Right forelimb (tissue), 1 donor: ENCODE measurements at places on chromosomes 1 and 21.
A peak's percentile ranks its signal among the peaks of the same experiment; 100 is the strongest.

DNA sequence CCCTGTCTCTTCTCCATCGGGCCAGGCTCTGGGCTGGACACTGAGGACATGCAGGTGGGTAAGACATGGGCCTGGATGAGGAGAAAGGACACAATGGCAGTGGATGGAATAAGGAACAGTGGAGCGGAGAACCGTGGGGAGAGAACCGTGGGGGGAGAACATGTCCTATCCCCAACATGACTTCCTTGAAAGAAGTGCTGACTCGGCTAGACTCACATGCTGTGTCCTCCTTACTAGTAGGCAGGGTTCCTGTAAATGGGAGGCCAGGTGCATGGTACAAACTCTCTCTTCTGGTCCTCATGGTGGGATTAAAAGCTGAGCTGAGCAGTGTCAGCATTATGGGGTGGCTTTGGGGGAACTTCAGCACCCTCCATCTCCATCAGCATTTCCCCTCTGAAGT lies 137.4 kb upstream of the CSF3R start:
- no peak for DNase-seq

- DNase-seq: no peak
Observed at GRCh38 chr1:115299266-115299665, 38.8 kb downstream of the NGF start.

DNA sequence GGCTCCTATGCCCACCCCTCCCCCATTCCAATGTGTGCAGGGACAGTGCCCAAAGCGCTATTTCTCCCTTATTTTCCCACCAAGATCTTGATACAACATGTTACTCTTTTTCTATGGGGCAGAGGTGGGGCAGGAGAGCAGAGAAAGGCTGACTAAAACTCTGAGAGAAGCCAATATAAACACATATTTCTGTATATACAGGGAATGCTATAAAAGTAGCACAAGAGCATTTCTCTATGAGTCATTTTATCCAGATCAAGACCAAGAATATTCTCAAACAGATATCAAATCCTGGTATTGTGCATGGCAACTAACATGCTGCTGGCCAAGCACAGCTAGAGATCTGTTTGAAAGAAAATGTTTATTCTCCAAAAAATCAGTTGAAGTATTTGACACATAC lies 7.3 kb downstream of the WDR26 start:
- no peak for DNase-seq

DNA sequence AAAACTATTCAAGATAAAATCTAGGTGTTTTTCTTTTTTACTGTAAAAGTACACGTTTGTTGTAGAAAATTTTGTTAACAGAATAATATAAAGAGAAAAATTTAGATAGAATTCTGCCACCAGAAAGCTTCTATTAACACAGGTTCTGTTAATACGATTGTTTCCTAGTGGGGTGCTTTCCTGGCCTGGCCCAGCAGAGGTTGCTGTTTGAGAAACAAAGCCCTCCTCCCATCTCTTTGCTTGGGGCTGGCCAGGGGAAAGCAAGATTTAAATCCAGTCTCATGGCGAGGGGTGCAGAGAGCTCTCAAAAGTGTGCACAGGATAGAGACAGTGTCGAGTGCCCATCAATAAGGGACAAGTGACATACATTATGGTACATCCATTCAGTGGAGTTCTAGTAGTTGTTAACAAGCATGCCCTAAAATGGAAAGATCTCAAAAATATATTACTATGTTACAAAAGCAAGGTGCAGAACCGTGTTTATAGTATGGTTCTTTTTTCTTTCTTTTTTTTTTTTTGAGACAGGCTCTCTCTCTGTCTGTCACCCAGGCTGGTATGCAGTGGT lies 14.6 kb upstream of the ACBD3 start:
- no peak for DNase-seq

DNA sequence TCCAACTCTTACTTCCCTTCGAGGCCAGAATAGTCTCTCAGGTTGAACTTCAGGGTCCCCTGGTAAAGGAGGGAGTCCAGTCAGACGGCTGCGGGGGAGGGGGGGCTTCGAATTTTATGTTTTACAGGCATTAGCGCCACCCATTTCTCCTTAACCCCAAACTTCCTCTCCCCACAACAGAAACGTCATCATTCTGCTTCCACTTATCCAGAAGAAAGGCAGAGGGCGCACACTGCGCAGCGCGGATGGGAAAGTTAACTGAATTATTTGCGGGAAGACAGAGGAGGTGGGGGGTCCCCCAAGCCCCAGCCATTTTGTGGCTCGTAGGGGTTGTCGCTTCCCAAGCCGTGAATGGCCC lies 529 bp upstream of the PRMT2 start:
- no peak for DNase-seq

DNA sequence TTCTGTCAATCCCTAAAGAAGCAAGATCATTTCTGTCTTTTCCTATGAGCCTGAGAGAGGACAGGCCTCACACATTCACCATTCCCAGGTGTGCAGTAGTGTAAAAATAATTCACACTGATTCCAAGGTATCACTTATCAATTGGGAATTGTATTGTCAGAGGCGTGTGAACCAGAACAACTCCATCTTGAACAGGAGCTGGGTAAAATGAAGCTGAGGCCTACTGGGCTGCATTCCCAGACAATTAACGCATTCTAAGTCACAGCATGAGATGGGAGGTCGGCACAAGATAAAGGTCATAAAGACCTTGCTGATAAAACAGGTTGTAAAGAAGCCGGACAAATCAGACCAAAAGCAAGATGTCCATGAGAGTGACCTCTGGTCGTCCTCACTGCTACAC lies 239.2 kb downstream of the SMYD3 start:
- DNase-seq: no peak

- no peak for DNase-seq
Observed at GRCh38 chr1:15188678-15189077, 35.1 kb downstream of the TMEM51 start.

DNA sequence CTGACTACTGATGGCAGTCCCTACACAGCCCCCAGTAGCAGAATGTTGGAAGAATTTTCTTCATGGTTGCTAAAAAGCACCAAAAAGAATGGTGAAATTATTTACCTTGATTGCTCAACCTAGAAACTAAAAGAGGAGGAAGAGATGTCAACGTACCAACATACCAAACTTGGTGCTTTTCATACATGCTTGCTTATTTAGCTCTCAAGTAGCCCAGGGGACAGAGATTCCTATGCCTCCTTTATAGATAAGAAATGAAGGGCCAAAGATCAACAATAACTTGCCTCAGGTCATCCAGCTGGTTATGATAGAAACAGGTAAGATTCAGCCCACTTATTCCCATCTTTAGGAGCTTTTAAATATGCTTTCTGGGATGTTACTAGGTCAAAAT lies 170.6 kb downstream of the PIGK start:
- no peak for DNase-seq

DNA sequence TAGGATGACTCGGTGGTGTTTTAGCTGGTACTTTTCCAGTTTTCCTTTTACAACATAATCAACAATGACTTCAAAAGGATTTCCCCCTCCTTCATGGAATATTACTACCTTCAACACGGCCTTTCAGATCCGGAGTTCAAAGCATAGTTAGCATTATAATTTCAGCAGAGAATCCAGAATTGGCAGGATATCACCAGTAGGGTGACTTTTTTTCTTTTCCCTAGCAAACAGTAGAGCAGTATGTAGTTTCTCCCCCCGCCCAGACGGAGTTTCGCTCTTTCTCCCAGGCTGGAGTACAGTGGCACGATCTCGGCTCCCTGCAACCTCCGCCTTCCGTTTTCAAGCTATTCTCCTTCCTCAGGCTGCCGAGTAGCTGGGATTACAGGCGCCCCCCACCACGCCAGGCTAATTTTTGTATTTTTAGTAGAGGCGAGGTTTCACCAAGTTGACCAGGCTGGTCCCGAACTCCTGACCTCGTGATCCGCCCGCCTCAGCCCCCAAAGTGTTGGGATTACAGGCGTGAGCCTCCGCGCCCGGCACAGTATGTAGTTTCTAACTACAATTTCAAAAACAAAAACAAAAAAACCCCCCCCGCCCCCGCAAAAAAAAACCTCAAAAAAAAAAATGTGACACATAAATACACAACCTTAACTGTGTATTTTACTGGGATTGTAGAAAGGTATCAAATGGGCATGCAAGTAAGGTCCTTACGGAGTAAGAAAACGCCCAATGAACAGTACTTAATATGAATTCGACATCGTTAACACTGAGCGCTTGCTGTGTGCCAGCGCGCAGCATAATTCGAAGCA lies 1.5 kb upstream of the COX20 start:
- DNase-seq: peak; percentile 79

GRCh38 chr1:9764550-9764949 lies 59.2 kb downstream of the CLSTN1 start:
- DNase-seq: no peak
